RCC 7860 (cell line): ENCODE measurements at places on chromosomes 1 and 21.

GRCh38 chr1:230422221-230422981 is 3.7 kb downstream of the PGBD5 start:
- no peak for DNase-seq

GRCh38 chr1:160538985-160539651 is 16.1 kb upstream of the SLAMF6 start:
- no peak for DNase-seq

GRCh38 chr1:44293761-44294315 is 61.2 kb downstream of the ERI3 start:
- DNase-seq: no peak

DNA sequence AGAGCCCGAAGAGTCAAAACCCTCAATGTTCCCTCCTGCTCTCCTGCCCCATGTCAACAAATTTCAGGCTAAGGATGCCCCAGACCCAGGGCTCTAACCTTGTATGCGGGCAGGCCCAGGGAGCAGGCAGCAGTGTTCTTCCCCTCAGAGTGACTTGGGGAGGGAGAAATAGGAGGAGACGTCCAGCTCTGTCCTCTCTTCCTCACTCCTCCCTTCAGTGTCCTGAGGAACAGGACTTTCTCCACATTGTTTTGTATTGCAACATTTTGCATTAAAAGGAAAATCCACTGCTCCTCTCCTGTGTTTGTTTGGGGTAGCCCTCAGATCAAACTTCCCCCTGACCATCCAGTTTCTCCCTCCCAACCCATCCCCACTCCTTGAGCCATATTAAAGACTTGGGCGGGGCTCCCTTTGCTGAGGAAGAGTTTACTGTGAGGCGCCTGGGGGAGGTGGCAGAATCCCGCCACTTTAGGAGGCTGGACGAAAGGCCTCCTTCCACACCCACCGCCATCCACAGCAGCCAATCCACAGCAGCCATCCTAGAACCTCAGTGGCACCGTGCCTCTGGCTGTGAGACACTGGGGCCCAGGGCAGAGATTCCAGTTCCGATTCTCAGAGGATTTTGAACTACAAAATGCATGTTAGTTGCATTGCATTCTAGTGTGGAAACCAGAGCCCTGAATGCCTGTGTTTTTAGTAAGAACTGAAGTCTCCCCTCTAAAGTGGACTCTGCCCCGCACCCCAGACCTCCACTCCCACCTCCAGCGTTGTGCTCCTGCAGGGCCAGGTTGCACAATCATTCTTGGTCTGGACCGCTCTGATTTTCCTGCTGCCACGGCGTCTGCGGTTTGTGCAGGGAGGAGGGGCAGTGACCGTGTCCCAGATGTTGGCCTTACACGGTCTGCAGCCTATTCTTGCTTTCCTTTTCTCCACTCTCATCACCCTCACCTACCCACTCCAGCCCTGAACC is 3.0 kb downstream of the OLFML3 start:
- peak; percentile 45 for DNase-seq

GRCh38 chr1:172002725-172003345 is 161.5 kb downstream of the DNM3 start:
- peak; percentile 53 for DNase-seq

DNA sequence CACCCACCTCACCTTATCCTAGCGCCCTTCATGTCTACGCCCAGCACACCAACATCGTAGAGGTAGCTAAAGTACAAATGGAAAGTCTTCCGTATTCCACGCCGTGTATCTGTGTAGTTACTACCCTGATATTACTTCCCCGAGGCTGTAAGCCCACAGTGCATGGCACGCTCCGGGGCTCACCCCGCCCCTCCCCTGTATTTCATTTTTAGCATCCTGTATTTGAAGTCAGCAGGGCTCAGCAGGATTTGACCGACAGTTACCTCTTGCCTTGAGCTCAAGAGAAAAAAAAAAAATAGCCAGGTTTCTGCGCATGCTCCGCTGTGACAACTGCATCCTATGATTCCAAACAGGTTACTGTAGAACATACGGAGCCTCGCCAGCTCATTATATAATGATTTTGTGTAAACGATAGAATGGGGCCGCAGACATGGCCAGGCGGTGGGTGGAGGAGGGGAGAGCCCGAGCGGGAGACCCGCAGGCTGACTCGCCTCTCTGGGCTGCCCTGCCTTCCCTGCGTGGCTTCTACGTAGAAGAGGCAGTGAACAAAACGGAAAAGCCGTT is 1.3 kb downstream of the ABCG1 start:
- DNase-seq: no peak

DNA sequence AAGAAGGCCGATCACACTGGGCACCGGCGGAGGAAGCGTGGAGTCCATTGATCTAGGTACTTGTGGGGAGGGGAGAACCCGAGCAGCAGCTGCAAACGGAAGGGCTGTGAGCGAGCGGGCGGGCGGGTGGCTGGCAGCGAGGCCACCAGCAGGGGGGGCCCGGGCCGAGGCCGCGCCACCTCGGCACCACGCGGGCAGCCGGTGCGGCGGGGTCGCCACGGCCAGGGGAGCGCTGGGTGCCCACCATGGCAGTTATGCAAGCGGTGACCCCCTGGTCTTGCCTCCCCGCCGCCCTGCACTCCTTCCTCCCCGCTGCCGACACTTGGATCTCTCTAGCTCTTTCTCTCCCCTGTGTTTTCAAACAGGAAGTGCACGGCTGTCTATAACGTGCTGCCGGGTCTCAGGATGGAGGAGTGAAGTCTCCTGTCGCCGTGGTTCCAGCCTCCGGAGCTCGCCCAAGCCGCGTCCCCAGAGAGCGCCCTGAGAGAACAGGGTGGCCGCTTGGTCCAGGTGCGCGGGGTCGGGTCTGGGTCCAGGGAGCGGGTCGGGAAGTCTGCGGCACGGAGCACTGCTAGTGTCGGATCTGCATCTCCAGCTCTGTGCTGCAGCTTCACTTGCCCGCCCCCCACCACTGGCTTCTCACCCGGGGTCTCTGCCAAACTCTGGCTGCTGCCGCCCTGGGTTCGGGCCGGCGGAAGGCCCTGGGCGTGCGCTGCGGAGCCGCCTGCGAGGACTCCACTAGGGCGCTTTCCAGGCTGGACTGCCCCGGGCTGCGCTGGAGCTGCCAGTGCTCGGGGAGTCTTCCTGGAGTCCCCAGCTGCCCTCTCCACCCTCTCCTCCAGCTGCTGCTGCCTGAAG is 22.7 kb downstream of the LRRC8D start:
- peak; percentile 47 for DNase-seq

DNA sequence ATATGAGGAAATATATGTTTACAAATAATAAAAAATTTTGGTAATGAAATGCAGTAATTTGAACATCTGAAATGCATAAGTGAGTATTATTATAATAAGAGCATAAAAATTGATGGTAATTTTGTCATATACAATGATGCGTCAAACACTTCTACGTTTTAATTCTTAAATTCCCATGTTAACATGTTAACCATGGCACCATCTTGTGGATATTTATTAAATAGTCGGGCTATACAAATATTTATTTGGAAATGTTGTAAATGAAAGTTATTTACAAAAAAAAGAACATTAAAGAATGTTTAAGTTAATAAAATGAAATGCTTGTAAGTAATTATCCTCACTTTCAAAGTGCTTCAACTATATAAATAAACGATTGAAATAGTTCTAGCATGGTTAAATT is 57.2 kb upstream of the C1orf185 start:
- DNase-seq: no peak

DNA sequence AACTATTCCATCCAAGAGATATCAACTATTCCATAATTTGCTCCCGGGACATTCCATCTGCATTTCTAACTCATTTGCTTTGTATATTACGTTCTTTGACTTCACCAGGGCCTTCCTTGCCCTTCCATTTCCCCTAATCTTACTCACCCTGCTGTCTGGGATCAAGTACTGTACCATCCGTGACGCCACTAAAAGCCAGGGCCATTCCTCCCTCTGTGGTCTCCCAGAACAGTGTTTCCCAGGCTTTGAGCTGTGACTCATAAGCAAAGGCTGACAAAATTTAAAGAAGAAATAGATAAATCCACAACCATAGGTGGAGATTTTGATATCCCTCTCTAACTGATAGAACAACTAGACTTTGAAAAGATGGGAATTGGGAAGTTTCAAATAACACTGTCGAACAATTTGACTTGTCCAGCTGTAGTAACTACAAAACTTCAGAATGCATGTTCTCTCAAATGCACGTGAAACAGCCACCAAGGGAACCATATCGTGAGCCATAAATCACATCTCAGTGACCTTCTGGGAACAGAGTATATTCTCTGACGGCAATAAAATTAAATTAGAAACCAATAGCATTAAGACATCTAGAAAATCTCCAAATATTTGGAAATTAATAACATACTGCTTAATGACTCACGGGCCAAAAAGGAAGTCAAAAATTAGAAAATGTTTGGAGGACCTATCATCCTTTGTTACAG is 501.0 kb downstream of the SETD4 start:
- peak; percentile 71 for DNase-seq

DNA sequence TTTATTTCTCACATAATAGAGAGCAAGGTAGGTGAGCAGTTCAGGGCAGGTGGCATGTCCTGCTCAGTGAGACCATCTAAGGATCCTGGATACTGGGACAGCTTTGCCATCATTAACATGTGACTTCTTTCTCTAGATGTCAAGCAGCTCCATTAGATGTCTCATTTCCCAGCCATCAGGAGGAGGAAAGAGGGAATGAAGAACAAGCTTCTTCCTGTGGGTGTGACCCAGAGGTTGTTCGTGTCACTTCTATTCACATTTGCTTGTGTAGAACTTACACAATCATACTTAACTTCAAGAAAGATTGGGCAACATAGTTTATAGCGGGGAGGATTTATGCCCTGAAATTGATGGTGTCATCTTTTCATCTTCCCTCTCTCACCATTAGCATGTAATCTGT is 169.2 kb upstream of the B3GALT2 start:
- DNase-seq: no peak

- no peak for DNase-seq
Observed at GRCh38 chr1:86466986-86467385, 1.7 kb upstream of the CLCA1 start.

DNA sequence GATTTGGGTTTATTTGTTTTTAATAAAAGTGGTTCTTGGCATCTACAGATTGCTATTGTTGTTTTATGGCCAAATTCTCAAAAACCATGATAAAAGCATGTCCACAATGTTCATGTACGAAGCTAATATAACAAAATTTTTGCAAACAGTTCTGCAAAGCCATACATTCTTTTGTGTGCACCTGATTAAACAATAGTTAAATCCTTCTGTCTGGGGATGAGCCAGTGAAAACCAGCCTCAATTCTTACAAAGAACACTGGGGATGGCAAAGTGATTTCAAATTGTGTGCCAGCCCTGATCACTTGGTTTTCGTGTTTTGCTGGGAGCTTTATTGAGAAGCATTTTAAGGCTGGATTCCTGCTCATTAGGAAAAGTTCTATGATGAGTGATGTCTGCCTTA is 149.1 kb upstream of the MAGI3 start:
- no peak for DNase-seq

DNA sequence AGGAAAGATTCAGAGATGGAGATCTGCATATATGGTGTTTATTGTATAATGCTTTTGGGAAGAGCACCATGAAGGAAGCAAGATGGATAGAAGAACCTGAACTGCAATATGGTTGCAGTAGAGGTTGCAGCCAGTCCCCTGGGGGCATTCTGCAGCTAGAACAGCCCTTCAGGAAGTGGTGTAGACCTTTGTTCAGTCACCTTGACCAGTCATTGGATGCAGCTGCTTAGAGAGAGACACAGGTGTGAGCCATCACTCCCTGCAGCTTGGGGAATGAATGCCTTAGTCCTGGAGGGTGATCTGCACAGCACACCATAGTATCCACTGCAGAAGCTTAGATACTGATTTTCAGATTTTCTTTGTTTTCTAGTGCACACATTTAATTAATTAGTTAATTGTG is 42.3 kb downstream of the NEK7 start:
- DNase-seq: no peak

- DNase-seq: peak; percentile 83
Observed at GRCh38 chr1:192654591-192655251, 18.8 kb downstream of the RGS13 start.

DNA sequence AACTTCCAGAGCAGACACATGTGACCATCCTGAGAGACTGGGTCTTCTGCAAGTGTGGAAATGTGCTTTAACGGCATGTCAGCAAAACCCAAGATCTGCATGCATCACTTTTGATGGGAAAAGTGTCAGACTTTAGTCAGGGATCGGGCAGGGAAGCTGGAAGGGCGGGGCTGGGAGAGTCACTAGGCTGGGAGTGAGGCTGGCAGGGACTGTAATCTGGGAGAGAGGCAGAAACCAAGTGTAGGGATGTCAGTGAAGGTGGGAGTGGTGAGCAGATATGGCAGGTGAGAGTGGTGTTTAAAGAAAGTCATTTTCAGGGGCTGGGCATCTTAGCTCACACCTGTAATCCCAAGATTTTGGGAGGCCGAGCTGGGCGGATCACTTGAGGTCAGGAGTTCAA is 11.3 kb downstream of the CDA start:
- no peak for DNase-seq

- no peak for DNase-seq
Observed at GRCh38 chr1:3735688-3736087, 16.6 kb upstream of the CCDC27 start.
